NCI-H748 treated with DMSO at 0.1 percent for 48 hours (cell line): ENCODE measurements at places on chromosomes 16 and 17.

GRCh38 chr16:47995354-47995753 is 160.4 kb downstream of the ABCC12 start:
- no peak for DNase-seq

DNA sequence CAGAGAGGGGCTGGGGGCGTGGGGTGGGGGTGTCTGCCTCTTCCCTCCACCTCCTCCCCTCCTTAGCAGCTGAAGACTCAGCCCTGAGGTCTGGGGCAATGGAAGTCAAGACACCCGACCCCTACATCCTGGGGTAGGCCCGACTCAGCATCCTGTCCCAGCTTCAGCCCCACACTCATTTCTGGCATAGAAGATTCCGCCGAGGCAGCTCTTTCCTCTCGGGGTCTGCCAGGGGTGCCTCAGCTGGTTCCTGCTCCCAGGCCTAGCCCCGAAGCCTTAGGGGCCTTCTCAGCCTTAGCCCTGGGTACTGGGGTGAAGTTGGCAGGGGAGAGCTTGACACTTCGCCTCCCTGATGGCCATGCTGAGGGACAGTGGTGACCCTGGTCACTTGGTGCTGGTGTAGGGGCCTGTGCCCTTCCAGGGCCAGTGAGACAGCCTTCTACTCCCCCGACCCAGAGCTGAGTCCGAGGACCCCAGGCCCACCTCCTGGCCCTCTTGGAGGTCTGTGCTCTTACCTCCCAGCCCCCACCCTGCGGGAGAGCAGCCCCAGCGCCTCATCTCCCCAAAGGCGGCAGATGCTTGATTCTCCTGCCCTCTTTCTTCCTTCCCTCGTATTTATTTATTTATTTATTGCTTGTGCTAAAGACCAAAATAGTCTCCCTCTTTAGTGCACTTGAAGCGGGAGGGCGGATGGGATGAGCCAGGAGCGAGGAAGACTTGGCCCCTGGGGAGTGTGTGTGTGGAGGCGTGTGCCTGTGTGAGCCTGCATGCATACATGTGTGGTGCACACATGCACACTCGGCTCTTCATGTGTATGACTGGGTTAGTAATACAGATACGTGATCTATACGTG is 42.5 kb downstream of the KCNJ12 start:
- DNase-seq, result no peak

DNA sequence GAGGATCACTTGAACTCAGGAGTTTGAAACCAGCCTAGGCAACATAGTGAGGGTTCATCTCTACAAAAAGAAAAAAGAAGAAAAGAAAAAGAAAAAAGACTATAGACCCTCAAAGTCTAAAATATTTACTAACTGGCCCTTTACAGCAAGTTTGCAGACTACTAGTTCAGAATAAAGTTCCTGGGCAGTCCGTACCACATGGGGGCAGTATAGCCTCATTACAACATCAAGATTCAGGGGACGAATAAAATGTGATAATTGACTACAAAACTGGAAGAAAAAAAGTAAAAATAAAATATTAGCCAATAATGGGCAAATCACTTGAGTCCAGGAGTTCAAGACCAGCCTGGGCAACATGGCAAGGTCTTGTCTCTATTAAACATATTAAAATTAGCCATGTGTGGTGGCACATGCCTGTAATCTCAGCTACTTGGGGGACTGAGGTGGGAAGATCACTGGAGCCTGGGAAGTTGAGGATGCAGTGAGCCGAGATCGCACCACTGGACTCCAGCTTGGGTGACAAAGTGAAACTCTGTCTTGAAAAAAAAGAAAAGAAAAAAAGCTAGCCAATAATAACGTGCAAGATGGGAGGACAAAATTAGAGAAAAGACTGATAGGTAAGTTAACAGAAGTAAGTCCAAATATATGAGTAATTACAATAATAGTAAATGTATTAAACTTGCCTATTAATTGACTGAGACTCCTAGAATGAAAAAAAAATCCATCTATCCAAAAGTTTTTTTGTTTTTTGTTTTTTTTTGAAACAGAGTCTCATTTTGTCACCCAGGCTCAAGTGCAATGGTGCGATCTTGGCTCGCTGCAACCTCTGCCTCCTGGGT is 129.4 kb upstream of the SEC14L1 start:
- DNase-seq, result peak; percentile 18

- peak; percentile 52 for DNase-seq
These were observed 325.9 kb downstream of the ZFHX3 start for GRCh38 chr16:72721981-72722380.

- no peak for DNase-seq
These were observed 14.0 kb downstream of the GSE1 start for GRCh38 chr16:85627089-85627488.

DNA sequence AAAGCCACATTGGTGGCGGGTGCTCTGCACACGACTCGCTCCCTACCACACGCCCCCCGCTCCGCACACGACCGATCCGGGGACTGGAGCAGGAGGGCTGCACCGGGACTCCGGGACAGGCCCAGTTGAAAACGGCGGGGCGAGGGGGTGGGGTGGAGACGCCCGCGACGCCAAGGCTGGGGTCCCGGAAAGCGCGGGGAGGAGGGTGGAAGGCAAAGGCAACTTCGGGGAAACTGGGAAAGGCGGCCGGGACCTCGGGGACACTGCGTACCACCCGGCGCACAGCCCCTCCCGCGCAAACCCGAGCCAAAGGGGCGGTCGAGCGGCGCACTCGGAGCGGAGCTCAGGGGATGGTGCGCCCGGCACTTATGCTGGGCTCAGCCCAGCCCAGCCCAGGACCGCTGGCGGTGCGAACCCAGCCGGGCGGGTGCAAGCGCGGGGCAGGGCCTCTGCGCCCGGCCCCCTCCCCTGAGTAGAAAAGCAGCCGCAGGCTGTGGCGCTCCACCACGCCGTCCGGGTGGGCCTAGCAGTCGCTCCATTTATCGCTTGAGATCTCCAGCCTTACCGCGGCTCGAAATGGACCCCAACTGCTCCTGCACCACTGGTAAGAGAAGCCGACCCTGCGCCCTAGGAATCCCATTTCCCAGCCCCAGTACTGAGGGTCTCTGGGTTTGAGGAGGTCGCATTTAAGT is at the start of gene MT1M:
Gene MT1M, plus strand, starts transcription at position 504 of the 692 bp plus-strand sequence. Its CDS starts 73 bp downstream, at position 577.
- DNase-seq, result no peak

DNA sequence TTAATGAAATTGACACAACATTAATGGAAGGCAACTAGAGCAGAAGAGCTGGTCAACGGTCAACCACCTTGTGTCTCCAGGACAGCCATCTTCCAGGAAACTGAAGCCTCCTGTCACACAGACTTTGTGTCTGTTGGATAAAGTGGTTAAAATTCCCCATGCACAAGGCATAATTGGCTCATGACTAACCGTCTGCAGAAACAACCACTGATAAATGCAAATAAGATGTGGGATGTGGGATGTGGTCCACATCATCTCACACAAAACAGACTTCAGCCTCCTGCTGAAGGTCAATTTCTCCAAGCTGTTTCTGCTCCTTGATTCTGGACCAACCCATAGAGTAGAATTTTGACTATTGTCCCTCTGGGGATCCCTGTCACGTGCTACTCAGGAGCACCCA is 26.9 kb upstream of the XYLT1 start:
- no peak for DNase-seq

DNA sequence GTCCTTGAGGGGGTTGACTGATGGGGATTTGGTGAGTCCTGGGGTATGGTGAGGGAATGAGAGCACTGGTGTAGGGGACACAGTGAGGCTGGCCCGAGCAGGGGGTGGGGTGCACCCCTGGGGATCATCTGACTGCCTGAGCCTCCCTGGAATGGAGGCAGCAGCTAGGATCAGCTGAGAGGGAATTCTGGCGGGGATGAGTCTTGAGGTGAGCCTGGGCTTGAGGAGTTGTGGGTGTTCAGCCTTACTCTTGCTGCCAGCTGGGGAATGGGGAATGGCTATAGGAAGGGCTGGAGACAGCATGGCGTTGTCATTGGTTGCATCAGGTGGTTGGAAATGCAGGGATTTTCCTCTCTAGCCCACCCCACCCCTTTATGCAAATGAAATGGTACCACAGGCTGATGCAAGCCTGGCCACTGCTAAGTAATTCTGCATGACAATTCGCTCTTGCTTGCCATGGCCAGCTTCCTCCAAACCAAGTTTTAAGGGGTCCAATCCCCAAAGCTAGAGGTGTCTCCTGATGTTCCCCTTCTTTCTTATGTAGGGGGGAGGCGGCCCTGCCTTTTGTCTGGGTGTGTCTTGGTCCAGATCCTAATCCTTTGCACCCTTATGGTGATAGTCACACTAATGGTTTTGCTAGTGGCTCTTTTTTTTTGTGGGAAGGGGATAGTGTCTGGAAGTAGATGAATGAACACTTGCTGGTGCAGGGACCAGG is 7.5 kb downstream of the NFE2L1 start:
- no peak for DNase-seq

DNA sequence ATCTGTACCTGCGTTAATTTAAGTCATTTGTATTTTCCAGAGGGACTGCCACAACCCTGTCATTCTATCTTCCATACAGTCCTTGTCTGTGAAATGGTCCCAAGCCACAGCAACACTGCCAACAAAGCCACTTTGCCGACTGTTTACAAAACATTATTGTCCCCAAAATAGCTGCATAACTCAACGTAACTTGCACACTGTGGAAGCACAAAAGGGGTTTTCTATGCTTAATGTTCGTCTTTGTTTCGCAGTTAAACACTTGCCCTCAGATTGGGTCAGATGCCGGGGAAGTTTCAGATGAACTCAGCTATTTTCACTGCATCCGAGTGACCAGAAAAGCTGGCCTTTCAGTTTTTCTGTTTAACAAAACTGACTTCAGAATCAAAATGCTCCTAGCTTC is 4.6 kb downstream of the SEC14L5 start:
- DNase-seq, result no peak

DNA sequence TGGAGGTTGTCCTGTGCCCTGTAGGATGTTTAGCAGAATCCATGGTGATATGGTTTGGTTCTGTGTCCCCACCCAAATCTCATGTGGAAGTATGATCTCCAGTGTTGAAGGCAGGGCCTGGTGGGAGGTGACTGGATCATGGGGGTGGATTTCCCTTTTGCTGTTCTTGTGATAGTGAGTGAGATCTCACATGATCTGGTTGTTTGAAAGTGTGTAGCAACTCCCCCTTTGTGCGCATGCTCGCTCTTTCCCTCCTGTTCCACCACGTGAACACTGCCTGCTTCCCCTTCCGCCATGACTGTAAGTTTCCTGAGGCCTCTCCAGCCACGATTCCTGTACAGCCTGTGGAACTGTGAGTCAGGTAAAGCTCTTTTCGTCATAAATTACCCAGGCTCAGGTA is 61.9 kb downstream of the ARHGAP17 start:
- DNase-seq, result no peak
